Activated T-helper 1 cell treated with anti-CD3 and anti-CD28 coated beads, Interleukin-12 subunit alpha, Interleukin-12 subunit beta, Interleukin-2, Interleukin-4 antibody, amounts not matched to agents 30 ng/mL and 10 ng/mL and 1 ng/mL, durations not matched to agents 14 hours and 24 hours and 36 hours (primary cell): ENCODE measurements at places on chromosomes 1 and 21. TPM values are rescaled to one million over a fixed set of nuclear protein-coding genes. Genes with fewer than 3 reads are reported as not detected.

GRCh38 chr21:46096596-46097335, 1.1 kb upstream of the COL6A2 start:
- DNase-seq = no peak

GRCh38 chr1:201181726-201182125, 8.9 kb upstream of the IGFN1 start:
- no peak for DNase-seq

FMN2 gene
- total RNA-seq = not detected in 2 replicates

C1orf185 gene
- total RNA-seq = not detected in 2 replicates

AK4 gene
- 108 TPM in 2 replicates for total RNA-seq

GRCh38 chr1:33143176-33143575, 38.7 kb downstream of the TRIM62 start:
- DNase-seq = no peak

ATP1A4 gene
- total RNA-seq = not detected in 2 replicates

HSPB7 gene
- total RNA-seq = not detected in 2 replicates

DNA sequence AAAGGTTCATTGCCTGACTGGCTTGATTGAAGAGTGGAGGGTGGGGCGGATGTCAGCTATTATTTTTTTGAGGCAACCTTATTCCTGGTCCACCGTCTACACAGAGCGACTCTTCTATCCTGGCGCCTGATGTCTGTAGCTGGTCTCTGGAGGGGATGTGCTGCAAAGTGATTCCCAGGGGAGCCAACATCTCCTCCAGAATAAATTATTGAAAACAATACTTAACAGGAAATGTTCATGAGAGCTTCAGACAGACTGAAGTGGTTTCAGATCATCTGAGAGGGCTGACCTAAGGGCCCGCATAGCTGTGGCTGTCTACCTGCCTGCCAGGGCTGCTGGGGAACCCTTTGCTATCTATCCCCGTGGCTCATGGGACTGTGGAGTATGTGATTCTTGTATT, 66.7 kb downstream of the TEX35 start:
- DNase-seq = no peak

ROR1 gene
- total RNA-seq = 0.05 TPM in 1 of 2 replicates, not detected in the other

- no peak for DNase-seq
These were observed 161.3 kb downstream of the ROR1 start for GRCh38 chr1:63935143-63935542.
